ENCODE measurements at places on chromosomes 6 and 20. TPM values are rescaled to one million over a fixed set of nuclear protein-coding genes. Genes with fewer than 3 reads are reported as not detected.

OR2H1 gene
- total RNA-seq = not detected

DNA sequence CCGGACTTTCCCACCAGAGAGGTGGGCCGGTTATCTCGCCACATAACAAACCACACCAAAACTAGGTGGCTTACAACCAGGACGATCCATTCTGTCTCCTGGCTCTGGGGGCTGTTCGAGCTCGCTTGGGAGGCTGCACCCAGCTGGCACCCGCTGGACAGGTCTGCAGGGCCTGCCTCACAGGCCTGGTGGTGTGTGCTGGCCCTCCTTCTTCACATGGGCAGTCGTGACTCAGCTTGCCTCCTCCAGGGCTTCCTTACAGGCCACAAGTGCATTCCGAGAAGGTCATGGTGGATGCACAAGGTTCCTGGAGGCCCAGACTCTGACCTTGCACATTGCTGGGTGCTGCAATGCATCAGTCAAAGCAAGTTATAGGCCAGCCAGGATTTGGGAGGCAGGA lies 34.2 kb downstream of the FOXF2 start:
- DNase-seq = no peak
- no peak overlapping the region for H3K27ac ChIP-seq
- H3K36me3 ChIP-seq = no peaks in the 10 kb centered on the region
- H3K27me3 ChIP-seq = peaks cover 8% of the 10 kb centered on the region
- no peak overlapping the region for H3K4me3 ChIP-seq

- peaks cover 2% of the 10 kb centered on the region for H3K4me1 ChIP-seq
- H3K36me3 ChIP-seq = no peaks in the 10 kb centered on the region
- no peak for DNase-seq
- H3K27me3 ChIP-seq = no peaks in the 10 kb centered on the region
Measured at GRCh38 chr20:51423290-51423667, 119.2 kb downstream of the NFATC2 start.

PPP1R16B gene
- total RNA-seq = not detected

SRMS gene
- total RNA-seq = not detected

DNA sequence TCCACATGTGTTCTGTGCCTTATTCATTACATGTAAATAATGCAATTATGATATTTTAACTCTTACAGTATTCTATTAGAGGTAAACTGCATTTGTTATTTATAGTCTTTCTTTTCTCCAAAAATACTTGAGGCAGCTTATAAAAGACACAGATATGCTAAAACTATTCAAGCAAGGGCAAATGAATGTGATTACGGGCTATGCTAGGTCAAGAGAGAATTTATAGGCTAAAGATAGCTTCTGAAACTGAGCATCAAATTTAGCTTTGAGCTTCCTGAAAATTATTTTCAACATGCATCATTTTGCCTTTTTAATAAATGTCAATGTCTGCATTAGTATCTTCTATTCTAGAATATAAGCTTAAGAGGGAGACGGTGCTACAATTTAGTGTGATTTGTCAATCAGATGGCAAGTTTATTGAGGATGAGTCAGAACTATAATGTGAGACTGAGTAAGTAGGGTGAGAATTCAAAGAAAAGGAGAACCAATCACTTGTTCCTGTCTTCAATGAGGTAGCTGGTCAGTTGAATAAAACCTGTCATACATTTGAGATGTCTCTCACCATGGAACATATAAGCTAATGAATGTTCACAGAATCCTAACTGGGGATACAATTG lies 669.4 kb upstream of the CITED2 start:
- H3K4me1 ChIP-seq = peaks cover 7% of the 10 kb centered on the region
- H3K27ac ChIP-seq = no peak overlapping the region
- H3K4me3 ChIP-seq = no peak overlapping the region
- no peaks in the 10 kb centered on the region for H3K27me3 ChIP-seq

DNA sequence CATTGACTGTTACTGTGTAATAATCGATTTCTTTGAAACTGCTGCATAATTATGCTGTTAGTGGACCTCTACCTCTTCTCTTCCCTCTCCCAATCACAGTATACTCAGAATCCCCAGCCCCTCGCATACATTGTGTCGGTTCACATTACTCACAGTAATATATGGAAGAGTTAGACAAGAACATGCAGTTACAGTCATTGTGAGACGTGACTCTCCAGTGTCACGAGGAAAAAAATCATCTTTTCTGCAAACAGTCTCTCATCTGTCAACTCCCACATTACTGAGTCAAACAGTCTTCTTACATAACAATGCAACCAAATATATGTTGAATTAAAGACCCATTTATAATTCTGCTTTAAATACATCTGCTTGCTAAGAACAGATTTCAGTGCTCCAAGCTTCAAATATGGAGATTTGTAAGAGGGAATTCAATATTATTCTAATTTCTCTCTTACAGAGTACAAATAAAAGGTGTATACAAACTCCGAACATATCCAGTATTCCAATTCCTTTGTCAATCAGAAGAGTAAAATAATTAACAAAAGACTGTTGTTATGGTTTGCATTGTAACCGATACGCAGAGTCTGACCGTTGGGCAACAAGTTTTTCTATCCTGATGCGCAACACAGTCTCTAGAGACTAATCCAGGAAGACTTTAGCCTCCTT lies 113.3 kb downstream of the TMEM242 start:
- no peaks in the 10 kb centered on the region for H3K4me1 ChIP-seq
- H3K36me3 ChIP-seq = peaks cover 23% of the 10 kb centered on the region
- no peak for DNase-seq
- no peak overlapping the region for H3K4me3 ChIP-seq

DNA sequence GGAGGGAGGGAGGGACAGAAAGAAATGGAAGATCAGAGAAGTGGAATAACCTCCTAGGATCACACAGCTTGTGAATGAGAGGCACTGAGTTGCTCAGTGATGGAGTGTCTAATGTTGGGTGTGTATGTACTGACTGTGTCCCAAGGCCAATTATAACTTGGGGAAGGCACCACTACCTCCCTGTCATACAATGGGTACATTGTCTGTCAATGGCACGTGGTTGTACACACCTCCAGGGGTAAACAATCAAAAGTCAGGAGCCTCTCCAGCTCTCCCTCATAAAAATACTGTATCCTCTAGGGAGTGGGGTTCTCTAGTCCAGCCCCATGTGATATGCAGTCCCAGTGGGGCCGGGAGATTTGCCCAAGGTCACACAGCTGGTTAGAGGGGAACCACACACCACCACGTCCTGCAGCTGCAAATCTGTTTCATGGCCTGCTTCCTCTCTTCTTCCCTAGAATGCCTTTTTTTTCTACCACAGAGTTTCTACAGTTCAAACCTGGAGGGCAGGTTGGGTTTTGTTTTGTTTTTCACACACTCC lies 112.5 kb downstream of the SNX5 start:
- peaks cover 2% of the 10 kb centered on the region for H3K4me1 ChIP-seq
- no peaks in the 10 kb centered on the region for H3K36me3 ChIP-seq
- no peak overlapping the region for H3K4me3 ChIP-seq
- no peak overlapping the region for H3K27ac ChIP-seq

DNA sequence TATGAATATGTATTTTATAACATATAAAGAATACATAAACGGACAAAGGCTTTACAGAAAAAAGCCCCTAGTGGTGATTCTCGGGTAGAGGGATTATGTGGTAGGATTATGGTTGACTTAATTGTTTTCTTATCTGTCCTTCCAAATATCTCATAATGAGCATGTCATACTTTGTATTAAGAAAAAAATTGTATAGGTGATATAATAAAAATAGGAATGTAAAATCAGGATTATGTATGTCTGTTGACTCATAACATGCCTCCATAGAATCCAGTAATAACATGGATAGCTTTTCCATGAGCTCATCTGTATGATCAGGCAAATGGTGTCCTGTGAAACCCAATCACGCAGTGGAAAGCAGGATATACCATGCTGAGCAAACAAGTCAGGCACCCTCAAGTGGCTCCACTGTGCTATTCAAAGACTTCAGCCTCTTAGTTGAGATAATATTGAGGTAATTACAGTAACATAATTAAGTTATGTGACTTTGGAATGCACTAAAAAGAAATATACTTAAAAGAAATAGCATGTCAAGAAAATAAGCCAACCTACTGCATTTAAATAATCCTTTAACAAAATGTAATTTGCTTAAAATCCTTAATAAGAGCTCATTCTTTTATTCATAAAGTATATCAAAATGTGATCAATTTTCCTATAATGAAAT lies 39.6 kb upstream of the PRELID3B start:
- H3K4me1 ChIP-seq = peaks cover 2% of the 10 kb centered on the region
- no peak overlapping the region for H3K27ac ChIP-seq
- H3K4me3 ChIP-seq = no peak overlapping the region
- peak; percentile 84 for DNase-seq
- H3K36me3 ChIP-seq = no peaks in the 10 kb centered on the region
- peaks cover 3% of the 10 kb centered on the region for H3K27me3 ChIP-seq

MRAP2 gene
- under 0.01 TPM for total RNA-seq

GRCh38 chr6:7909323-7910276 lies 988 bp downstream of the TXNDC5 start:
- peaks cover 20% of the 10 kb centered on the region for H3K27me3 ChIP-seq
- peaks cover 7% of the 10 kb centered on the region for H3K36me3 ChIP-seq
- peaks cover 6% of the 10 kb centered on the region for H3K4me1 ChIP-seq
- peak overlapping the region; percentile 76 for H3K27ac ChIP-seq
- peak overlapping the region; percentile 96 for H3K4me3 ChIP-seq
- DNase-seq = peak; percentile 27

DNA sequence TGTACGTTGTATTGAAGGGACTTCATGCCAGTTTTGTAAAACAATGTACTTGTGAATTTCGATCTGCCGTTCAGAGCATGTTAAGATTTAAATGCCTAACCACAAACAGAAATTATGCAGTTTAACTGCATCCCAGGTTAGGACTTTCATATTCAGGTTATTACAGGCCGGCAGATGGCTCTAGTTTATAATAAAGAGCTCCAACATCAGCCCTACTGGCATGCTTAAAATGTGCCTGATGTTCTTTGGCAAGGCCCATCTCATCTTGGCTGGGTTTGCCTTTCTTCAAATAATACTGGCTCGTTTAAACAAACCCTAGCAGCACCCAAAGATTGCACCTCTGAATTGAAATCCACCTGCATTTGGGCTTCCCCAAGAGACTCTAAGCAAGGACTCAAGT lies 169.3 kb upstream of the RIN2 start:
- H3K27me3 ChIP-seq = no peaks in the 10 kb centered on the region
- H3K4me3 ChIP-seq = no peak overlapping the region
- no peak overlapping the region for H3K27ac ChIP-seq
- no peak for DNase-seq
- no peaks in the 10 kb centered on the region for H3K4me1 ChIP-seq
- H3K36me3 ChIP-seq = no peaks in the 10 kb centered on the region

GRCh38 chr6:24089736-24090135 lies 36.3 kb upstream of the NRSN1 start:
- no peaks in the 10 kb centered on the region for H3K27me3 ChIP-seq
- no peaks in the 10 kb centered on the region for H3K4me1 ChIP-seq
- no peak for DNase-seq

- no peaks in the 10 kb centered on the region for H3K36me3 ChIP-seq
- peaks cover 13% of the 10 kb centered on the region for H3K4me1 ChIP-seq
- H3K27ac ChIP-seq = peak overlapping the region; percentile 36
- peak; percentile 94 for DNase-seq
- no peaks in the 10 kb centered on the region for H3K27me3 ChIP-seq
Measured at GRCh38 chr20:51750037-51750769, 18.0 kb downstream of the ATP9A start.

VNN1 gene
- total RNA-seq = not detected

DNA sequence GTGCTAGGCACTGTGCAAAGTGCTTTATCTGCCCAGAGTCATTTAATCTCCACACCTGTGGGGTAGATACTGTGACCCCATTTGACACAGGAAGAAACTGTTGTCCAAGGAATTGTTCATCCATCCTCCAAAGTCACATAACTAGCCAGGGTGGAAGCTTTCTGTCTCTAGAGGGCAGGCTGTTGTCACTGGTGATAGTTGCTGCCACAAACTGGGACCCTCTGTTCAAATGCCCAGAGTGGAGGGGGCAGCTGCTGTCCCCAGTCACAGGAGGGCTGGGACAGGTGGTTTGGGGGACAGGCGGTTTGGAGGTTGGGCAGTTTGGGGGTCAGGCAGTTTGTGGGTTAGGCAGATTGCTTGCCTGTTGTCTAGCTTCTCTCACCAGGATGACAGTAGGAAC lies 16.1 kb upstream of the TMEM242 start:
- no peaks in the 10 kb centered on the region for H3K4me1 ChIP-seq
- DNase-seq = no peak
- H3K4me3 ChIP-seq = no peak overlapping the region
- no peaks in the 10 kb centered on the region for H3K36me3 ChIP-seq

GRCh38 chr6:128738112-128738511 lies 144.8 kb upstream of the LAMA2 start:
- H3K27me3 ChIP-seq = no peaks in the 10 kb centered on the region
- H3K4me3 ChIP-seq = no peak overlapping the region
- no peaks in the 10 kb centered on the region for H3K4me1 ChIP-seq
- H3K36me3 ChIP-seq = no peaks in the 10 kb centered on the region
- no peak overlapping the region for H3K27ac ChIP-seq
- DNase-seq = no peak

DNA sequence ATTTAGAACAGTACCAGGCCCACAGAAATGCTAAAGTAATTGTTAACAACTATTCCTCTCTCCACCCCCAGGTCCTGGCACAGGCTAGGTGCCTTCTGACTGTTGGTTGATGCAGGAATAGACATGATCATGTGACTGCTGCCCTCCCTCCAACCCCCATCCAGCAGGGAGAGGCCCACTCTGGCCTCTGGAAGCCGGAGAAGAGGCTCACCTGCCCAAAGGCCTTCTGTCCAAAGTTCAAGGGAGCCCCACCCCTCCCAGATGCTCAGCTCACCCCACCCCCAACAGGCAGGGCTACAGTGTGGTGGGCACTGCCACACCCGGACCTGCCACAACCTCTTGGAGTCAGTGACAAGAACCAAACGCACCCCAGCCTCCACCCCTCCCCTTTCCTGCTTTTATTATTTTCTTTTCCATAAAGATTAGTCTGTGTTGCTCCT lies 26.9 kb upstream of the FOXP4 start:
- H3K27ac ChIP-seq = no peak overlapping the region
- no peak for DNase-seq
- peaks cover 47% of the 10 kb centered on the region for H3K27me3 ChIP-seq
- H3K4me3 ChIP-seq = no peak overlapping the region

PRSS16 gene
- not detected for total RNA-seq

DNA sequence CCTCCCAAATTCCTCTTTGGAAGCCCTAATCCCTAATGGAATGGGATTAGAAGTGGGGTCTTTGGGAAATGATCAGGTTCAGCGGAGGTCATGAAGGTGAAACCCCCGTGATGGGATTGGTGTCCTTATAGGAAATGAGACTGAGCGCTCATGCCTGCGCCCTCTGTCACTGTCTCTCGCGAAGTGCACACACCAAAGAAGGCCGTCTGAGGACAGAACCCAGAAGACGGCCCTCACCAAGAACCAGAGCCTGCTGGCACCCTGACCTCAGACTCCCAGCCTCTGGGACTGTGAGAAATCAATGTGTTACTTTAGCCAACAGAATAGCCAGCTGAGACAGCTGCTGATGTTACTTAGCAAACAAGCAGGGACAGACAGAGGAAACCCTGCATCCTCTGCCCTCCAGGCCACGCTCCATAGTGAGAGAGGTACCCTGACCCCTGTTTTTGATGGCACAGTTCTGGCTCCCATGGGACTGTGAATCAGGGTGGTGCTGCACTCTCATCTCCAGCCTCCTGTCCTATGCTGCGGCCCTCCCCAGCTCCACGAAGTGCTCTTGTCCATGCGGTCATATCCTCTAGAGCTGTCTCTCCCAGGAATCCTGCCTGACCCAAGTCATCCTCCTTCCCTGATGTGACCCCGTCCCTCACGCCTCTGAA lies 369.3 kb downstream of the ZFAND3 start:
- no peak for DNase-seq
- H3K27ac ChIP-seq = no peak overlapping the region
- H3K27me3 ChIP-seq = no peaks in the 10 kb centered on the region
- H3K4me1 ChIP-seq = no peaks in the 10 kb centered on the region
- no peak overlapping the region for H3K4me3 ChIP-seq

All from IMR-90 (cell line).